ENCODE measurements at places on chromosomes 3 and 15.
A peak's percentile ranks its signal among the peaks of the same experiment; 100 is the strongest.

DNA sequence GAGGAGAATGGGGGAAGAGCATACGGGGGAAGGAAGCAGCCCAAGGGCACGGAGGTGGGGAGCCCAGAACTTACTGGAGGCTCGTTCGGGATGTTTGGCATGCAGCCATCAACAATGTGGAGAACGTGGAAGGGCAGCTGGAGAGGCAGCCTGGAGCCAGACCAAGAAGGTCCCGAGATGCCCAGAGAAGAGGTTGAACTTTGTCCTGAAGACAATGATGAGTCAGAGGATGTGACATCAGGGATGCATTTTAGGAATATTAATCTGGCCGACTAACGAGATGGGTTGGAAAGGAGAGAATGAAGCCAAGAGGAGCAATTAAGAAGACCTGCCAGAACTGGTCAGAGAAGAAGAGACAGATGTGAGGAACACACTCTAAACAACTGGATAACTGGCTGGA, 98.2 kb downstream of the SRGAP3 start:
- no peak for DNase-seq

DNA sequence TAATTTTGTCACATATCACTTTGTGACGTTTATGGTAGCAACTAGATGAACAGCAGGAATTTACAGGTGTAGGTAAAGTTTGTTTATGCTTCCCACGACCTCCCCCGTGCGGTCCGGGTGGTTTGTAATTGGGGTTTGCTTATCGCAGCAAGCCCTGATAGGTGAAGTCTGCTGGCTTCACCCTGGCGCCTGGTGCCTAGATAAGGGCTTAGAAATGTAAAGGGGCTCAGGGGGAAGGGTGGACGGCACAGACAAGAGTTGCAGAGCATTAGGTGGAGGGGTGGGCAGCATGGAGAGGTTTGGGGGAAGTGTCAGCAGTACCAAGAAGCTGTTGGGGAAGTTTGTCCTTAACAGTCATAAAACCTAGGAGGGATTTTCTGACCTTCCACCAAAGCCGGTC, 108.1 kb upstream of the RNF7 start:
- DNase-seq, result no peak

GRCh38 chr3:106473576-106474475, 605.0 kb upstream of the CBLB start:
- peak; percentile 16 for DNase-seq

DNA sequence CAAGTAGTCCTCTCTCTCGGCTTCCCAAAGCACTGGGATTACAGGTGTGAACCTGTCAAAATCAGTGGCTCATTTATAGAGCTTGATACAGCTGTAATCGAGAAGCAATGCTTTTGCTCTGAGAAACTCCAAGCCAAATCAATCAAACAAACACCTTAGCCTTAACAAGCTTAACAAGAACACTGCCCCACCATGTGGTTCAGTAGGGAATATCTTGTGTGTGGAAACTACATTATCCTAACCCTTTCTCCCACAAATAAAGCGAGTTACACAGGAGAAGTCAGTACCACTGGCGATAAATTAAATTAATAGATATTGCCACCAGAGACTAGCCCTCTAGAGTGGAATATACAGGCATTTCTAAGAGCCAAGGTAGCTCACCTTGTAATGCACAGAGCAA, 13.9 kb downstream of the CDAN1 start:
- DNase-seq, result no peak

- DNase-seq, result no peak
Observed at GRCh38 chr3:170539897-170540296, 46.0 kb downstream of the SLC7A14 start.

Data from stimulated activated CD4-positive, alpha-beta T cell treated with anti-CD3 and anti-CD28 coated beads, Interleukin-2, amount 100 ng/mL, for 48 hours (primary cell).